CD4-positive, alpha-beta T cell treated with Interleukin-21 for 1 hour (primary cell): ENCODE measurements at places on chromosomes 13 and 19.

DNA sequence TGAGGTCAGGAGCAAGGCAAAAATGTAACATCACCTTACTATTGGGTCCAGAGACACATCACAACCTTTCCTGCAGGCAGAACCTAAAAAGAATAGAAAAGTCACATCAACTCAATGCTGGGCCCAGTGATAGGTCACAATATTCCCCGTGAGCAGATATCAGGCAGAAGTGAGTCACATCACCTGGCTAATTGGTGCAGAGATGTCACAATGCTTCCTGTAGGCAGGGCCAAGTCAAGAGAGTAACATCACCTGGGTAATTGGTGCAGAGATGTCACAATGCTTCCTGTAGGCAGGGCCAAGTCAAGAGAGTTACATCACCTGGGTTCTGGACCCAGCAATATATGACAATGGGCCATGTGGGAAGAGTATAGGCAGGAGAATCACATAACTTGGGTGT lies 63.4 kb downstream of the ZNF726 start:
- no peak for DNase-seq

GRCh38 chr19:46718157-46718933 lies 1.4 kb upstream of the PRKD2 start:
- peak; percentile 72 for DNase-seq

- no peak for DNase-seq
These were observed 7.2 kb upstream of the SLC35E1 start for GRCh38 chr19:16579381-16579780.

DNA sequence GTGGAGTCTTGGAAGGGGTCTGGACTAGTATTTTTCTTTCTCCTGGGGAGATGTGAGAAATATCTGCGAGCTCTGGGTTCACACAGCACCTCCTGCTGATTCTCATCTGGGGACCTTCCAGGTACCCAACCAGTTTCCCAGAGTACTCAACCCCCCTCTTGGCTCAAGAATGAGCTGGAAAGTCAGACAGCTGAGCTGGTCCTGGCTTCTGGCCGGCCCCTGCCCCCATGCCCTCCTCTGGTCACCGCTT lies 2.2 kb upstream of the PDE4A start:
- DNase-seq = no peak

DNA sequence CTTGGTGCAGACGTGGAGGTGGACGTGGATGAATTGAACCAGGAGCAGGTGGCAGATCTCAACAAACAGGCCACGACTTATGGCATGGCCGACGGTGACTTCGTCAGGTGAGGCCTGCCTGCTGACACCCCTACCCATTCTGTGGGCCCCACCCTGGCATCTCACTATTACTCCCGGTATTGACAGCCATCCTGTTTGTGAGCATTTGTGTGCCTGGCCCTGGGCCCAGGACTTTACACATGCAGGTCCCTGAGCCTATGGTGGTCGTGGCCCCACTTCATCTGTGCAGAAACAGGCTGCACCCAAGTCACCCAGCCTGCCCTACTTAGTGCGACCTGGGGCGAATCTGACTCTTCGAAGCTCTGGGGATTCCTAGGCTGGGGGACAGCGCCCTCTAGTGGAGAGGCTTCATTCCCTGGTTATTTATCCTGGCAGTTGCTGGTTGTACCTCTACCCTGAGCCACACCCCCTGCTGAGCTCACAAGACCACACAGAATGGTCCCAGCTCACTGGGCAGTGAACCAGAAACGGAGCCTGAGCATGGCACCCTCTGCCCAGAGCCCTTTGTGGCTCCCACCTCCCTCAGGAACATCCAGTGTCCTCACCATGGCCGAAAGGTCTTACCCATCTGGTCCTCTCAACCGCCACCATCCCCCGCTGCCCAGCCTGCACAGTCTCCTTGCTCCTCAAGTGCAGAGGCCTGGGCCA lies 16.9 kb downstream of the ZNF296 start:
- DNase-seq = peak; percentile 87

DNA sequence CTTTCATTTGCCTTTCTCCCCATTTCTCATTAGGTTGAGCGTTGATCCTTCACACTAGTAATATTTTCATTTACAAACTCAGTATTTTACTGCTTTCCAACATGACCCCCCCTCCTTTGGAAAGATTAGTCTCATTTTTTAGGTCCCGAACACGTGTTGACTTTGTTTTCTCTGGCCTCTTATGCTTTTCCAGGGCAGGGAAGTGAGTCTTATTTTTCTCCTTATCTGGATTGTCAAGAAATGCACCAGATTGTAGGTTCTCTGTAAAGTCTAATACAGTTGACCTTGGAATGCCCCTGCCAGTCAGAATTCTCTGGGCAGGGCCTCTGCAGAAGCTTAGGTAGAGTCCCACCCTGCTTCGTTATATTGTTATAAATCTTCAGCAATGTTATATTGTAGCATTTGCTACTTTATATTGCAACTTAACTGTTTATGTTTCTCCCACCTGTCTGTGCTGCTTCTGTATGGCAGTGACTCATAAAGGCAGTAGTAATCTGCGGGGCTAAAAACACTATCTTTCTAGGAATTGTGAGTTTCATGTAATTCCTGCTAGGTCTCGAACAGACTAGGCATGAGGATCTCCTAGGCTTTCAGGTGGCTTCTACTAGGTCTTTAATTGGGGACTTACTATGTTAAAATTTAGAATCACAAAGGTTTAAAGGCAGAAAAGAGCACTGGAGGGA lies 2.0 kb downstream of the TDRD3 start:
- no peak for DNase-seq

- no peak for DNase-seq
These were observed 111.8 kb upstream of the EDNRB start for GRCh38 chr13:78030341-78030896.

DNA sequence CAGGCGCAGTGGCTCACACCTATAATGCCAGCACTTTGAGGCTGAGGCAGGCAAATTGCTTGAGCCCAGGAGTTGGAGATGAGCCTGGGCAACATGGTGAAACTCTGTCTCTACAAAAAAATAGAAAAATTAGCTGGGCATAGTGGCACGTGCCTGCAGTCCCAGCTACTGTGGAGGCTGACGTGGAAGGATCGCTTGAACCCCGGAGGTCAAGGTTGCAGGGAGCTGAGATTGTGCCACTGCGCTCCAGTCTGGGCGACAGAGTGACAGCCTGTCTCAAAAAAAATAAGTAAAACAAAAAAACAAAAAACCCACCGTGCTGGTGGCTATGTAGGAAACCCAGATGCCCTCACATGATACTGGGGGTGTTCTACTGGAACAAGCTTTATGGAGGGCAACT lies 16.4 kb downstream of the PHLDB3 start:
- no peak for DNase-seq

- DNase-seq = no peak
These were observed 38.1 kb downstream of the HTR2A start for GRCh38 chr13:46858776-46859175.

- DNase-seq = no peak
These were observed 291.0 kb downstream of the ENOX1 start for GRCh38 chr13:43495732-43496131.

DNA sequence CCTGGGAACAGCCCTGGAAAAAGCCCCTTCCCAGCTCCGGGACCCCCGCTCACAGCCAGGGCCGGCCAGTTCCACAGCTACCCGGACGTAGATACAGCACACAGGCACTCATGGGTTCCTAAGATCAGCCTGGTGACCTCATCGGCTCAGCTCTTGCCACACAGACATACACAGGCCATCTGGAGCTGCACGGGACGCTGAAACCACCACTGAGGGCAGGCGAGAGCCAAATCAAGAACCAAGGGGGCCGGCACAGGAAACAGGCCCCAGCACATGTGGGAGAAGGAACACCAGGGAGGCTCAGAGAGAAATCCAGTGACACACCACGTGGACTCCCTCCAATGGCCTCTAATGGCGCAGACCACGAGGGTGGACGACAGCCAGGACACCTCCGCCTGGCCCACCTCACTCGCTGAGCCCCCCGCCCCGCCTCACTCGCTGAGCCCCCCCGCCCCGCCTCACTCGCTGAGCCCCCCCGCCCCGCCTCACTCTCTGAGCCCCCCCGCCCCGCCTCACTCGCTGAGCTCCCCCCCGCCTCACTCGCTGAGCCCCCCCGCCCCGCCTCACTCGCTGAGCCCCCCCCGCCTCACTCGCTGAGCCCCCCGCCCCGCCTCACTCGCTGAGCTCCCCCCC lies 69.7 kb upstream of the C13orf46 start:
- DNase-seq = no peak

GRCh38 chr19:18800636-18801035 lies 9.5 kb upstream of the COMP start:
- DNase-seq = no peak

DNA sequence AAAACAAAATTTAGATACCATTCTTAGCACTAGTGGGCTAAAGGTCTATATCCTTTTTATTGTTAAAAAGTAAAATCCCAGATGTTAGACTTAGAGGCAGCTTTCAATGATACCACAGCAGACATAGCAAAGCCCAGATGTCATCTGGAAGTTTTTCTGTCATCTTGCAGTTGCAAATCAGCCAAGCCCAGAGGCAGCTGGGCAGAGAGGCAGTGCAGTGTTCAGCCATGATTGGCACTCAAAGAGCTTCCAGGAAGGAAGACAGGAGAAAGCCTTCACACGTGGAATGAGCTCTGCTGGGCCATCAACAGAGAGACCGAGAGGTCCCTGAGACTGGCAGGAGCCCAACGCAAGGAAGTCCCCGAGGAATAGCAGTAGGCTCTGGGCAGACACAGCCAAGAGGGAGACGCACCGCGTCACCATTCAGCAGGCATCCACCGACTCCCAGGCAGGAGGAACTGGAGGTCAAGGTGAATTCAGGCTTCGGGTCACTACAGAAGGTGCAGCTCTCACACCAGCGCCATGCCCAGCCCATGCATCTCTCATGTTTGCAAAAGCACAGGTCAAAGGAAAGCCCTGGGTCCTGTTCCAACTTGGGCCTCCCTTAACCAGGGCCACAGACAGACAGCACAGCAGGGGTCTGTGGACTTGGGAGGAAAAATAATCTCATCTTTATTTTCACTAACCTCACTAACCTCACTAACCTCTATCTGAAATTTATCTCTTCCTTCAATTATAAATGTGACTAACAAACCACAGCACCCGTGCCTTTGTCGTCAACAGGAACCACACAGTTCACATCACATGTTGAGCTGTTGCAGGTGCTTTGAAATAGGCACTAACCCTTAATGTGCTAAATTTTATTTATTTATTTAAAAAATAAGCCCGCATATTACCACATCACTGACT lies 54.9 kb downstream of the TUBGCP3 start:
- peak; percentile 3 for DNase-seq

- no peak for DNase-seq
These were observed 10.7 kb downstream of the ELF1 start for GRCh38 chr13:41008349-41008980.

- DNase-seq = no peak
These were observed 22.0 kb downstream of the LHFPL6 start for GRCh38 chr13:39580881-39581575.

- DNase-seq = no peak
These were observed 152.3 kb downstream of the DLEU7 start for GRCh38 chr13:50691176-50691680.

DNA sequence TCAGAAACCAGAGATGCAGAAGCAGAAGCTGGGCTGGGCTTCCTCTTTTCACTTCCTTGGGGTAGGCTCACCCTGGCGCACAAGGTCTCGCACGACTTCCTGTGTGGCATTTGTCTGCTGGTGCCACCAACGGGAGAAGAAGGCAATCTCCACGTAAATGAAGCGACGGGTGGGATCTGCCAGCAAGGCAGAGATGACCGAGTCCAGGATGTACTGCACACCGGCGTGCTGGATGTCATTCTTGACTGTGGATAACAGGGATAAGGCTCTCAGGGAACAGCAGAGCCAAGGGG lies 1.3 kb downstream of the MAN2B1 start:
- peak; percentile 65 for DNase-seq

DNA sequence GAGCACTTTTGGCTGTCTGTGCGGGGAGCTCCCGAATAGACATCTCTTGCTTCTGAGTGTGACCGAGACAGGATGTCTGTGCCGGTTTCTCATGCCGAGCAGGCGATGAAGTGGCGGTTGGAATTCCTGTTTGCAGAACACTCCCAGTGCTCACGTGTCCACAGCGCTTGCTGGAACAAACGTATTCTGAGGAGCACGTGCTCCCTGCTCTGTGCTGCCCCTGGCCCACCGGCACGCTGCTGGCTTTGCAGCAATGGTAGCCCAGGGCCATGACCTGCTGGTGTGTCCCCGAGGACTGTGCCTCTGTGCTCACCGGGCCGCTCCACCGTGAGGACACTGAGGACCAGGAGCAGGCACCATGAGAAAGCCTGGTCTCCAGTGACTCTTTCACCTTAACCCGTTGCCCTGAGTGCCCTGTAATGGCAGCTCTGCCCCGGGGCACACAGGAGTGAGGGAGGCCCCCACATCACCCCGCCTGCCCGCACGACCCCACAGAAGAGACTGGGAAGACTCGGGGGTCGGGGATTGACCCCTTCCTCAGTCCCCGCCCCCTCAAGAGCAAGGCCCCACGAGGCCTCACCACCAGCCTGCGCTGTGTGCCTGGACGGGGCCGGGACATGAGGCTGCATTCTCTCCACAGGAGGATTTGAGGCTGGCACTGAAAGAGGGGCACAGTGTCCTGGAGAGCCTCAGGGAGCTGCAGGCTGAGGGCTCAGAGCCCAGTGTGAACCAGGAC lies 40.0 kb upstream of the F7 start:
- DNase-seq = no peak

DNA sequence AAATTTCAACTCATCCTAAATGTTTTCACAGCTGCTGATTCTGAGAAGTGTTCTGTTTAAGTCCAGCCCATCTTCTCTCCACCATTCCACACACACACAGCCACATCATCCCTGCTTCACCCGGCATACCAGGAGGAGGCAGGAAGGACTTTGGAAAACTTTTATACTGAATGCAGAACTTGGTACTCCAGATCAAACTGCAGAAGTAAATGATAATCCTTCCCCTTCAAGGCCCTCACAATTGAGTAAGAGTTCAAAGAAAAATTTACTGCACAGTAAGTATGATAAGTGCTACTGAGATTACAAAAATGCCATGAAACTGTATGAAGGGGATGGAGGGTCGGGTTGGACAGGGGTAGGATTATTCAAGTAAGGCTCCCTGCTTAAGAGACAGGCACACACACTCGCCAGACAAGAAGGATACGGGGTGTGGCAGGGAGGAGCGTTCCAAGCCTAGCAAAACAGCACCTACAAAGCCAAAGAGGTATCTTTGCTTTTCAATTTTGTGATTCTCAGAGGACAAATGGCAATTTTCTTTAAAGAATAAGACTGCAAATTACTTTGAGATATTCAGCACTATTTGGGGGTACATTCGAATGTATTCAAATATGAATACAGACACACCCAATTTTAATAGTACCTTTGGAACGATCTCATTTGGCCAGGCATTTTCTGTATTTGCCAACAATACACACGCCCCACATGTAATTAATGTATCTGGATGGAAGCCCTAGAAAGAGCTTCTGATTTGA lies 2.5 kb downstream of the USP12 start:
- no peak for DNase-seq
